PC-3 (cell line): ENCODE measurements at places on chromosomes 3 and 15.

DNA sequence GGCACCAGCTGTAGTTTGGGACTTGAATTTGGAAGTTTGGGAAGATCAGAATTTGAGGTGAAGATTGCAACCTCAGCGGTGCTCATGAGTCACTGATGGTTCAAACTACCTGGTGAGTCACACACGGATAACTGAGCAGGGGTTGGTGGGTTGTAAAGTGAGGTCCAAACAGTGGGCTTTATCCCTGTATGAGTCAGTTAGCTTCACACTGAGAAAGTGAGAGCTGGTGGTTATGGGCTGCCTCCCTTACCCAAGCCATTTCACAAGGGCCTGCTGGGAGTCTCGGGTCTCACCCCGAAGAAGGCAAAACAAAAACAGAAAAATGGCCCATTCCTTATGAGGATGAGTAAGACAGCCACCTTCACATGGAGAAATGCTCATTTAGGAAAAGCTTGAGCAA is 77.0 kb downstream of the ITGA11 start:
- no peaks in the 10 kb centered on the region for H3K36me3 ChIP-seq
- H3K4me3 ChIP-seq, result no peak overlapping the region
- H3K4me1 ChIP-seq, result peaks cover 32% of the 10 kb centered on the region
- no peaks in the 10 kb centered on the region for H3K27me3 ChIP-seq
- H3K27ac ChIP-seq, result peak overlapping the region; percentile 98
- peak; percentile 92 for DNase-seq

GRCh38 chr3:172653004-172653572 is 57.8 kb downstream of the NCEH1 start:
- no peak overlapping the region for H3K4me3 ChIP-seq
- H3K4me1 ChIP-seq, result peaks cover 9% of the 10 kb centered on the region
- peak; percentile 31 for DNase-seq
- no peaks in the 10 kb centered on the region for H3K36me3 ChIP-seq

DNA sequence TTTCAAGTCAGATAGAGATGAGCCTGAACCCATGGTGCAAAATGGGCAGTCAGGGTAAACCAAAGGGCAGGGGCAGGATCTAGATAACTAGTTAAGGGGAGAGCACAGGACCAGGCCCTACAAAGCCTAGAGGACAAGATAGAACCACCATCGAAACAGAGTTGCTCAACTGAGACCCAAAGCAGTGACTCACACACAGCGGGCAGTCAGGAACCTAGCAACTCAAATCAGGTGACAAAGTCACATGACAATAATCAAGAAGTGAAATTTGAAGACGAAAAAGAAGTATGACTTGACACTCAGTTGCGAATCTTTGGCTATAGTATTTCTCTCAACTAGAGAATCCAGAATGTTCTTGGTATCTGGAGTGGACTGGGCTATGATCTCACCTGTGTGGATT is 136.0 kb upstream of the PTPRG start:
- no peak overlapping the region for H3K4me3 ChIP-seq
- no peaks in the 10 kb centered on the region for H3K4me1 ChIP-seq
- 0 out of 2 replicates have a peak, but pooled peaks cover 3% of the 10 kb centered on the region for H3K27me3 ChIP-seq

- H3K4me1 ChIP-seq, result no peaks in the 10 kb centered on the region
- H3K27me3 ChIP-seq, result peaks cover 9% of the 10 kb centered on the region; the same call in 1 of the 2 replicates
- DNase-seq, result peak; percentile 48
- H3K4me3 ChIP-seq, result no peak overlapping the region
- no peaks in the 10 kb centered on the region for H3K36me3 ChIP-seq
Observed at GRCh38 chr3:130480736-130481135, 36.2 kb upstream of the COL6A6 start.

DNA sequence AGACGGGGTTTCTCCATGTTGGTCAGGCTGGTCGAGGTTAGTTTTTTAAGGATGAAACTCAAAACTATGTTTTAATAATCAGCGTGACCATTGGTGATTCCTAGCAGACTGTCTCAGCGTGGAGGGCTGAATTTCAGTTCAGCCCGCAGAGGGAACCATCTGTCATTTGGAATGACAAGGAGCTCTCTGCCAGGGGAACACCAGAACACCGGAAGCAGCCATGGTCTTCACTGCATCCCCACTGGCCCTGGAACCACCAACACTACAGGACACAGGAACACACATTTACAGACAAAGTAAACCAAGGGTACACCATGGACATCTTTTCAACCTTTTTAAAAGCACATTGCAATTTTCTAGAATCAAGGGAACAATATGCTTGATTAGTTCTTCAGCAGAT is 424.7 kb downstream of the FHIT start:
- H3K4me1 ChIP-seq, result peaks cover 11% of the 10 kb centered on the region
- H3K4me3 ChIP-seq, result no peak overlapping the region
- no peak for DNase-seq
- H3K27me3 ChIP-seq, result no peaks in the 10 kb centered on the region

DNA sequence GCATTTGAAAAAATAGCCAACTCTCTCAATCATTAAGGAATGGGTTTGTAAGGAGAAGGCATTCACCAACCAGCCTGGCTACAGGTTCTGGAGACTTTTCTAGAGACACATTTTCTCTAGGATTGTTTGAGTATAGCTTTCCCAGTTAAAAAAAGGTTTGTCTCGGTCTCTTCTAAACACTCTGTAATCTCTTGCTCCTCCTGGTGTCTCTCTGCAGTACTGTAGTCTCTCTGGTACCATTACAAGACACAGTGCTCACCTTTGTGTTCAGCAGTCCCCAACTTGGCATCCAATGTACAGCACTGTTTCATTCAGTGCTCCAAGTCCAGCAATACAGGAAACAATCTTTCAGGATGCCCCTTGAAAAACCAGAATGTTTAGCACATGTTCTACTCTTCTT is 534.4 kb downstream of the ZNF385D start:
- peak; percentile 43 for DNase-seq
- no peak overlapping the region for H3K27ac ChIP-seq
- no peaks in the 10 kb centered on the region for H3K36me3 ChIP-seq

DNA sequence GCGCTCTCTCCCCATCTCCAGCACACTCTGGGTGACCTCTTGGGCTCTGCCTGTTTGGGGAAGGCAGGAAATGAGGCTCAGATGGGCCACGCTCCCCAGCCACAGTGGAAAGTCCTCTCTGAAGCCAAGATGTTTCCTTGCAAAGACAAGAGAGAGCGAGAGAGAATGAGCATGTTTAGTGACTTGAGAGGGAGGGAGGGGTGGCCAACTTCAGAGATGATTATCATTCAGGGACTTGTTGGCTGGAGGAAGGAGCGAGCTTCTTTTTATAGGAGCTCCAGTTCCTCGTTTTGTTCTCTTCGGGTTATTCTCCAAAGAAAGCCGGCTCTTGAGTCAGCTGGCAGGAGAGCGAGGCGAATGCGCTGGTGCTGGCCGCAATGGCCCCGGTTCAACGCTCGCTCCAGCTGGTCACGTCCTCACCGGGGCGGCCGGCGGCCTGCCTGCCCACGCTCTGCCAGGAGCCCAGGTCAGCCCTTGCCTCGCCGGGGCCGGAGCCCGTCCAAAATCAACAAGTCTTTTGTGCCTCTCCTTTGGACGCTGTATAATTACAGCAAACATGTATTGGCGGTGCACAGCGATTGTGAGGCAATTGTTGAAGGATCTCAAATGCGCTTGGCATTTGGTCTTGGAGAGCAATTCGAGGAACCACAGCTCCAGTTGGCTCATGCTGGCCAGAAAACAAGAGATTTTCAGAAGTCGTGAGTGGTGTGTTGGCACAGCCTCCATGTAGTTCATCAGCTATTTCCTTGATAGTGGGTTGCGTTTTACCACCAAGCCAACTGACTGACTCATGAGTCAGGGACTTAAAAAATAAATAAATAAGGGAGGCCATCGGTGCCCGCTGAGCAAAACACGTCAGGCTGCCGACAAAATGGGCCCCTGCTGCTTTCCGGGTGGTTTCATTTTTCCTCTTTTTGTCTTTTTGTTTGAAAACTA is 288.6 kb downstream of the UACA start:
- peak overlapping the region; percentile 93 for H3K27ac ChIP-seq
- peak overlapping the region; percentile 55 for H3K4me3 ChIP-seq
- no peaks in the 10 kb centered on the region for H3K36me3 ChIP-seq
- peak; percentile 94 for DNase-seq
- H3K27me3 ChIP-seq, result no peaks in the 10 kb centered on the region

- H3K36me3 ChIP-seq, result peaks cover 43% of the 10 kb centered on the region
- DNase-seq, result no peak
- no peak overlapping the region for H3K4me3 ChIP-seq
- H3K27me3 ChIP-seq, result no peaks in the 10 kb centered on the region
- H3K4me1 ChIP-seq, result no peaks in the 10 kb centered on the region
- no peak overlapping the region for H3K27ac ChIP-seq
Observed at GRCh38 chr3:52754373-52754772, 16.4 kb downstream of the NEK4 start.
